ENCODE measurements at places on chromosomes 4 and X.

DNA sequence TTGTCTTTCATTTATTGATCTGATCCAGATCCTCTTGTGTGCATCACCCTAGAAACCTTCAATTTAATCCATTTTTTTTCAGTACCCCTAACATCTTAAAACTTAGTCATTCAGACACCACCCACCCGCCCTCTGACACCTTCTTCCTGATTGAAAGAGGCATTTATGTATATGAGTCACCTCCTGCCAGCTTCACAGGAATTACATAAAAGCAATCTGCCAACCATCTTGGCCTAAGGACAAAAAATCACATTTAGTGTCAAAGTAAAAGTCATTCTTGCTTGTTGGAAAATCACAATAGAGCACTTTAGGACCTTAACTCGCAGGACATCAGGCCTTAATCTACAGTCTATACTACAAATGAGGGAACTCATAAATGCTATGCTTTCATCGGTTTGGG is 52.1 kb downstream of the NDST3 start:
- peak; percentile 28 for DNase-seq

DNA sequence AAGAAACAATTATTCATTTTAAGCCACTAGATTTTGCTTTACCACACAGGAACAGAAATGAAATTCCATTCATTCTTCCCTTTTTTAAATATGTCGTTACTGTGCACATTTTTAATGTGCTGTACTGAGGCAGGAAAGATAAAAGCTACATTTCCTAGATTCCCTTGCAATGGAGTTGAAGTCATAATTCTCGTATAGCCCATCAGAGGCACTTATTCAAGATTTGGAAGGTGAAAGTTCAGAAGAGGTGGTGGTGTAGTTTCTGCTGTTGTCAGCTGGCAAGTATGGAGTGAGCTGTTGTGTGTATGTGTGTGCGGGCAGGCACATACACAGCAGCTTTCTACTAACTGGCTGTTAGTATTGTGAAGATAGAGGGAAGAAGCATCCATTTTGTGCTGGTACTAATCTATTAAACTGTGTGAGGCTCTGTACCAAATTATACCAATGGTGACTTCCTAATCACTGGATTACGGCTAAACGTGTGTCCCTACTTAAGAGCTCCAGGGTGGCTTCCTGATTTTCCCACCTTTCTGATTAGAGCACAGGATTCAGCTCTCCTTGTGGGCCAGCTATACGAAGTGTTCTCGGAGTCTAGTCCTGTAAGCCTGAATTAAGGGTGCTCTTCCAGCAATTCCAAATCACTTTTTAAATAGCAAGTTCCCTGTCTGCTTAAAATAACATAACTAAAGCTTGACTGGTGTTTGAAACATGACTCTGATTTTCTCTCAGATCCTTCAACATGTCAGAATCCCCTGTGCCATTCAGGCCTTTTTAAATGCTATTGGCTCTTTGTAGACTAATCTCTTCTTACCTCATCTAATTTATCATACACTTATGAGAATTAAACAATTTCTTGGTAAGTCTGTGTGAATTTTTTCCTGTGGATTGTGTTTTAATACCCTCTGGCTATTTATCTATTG is 43.8 kb downstream of the PDS5A start:
- DNase-seq, result no peak

- no peak for DNase-seq
Measured at GRCh38 chrX:107766470-107767150, 9.0 kb downstream of the TSC22D3 start.

- DNase-seq, result peak; percentile 78
Measured at GRCh38 chrX:65985922-65986588, 53.8 kb downstream of the VSIG4 start.

DNA sequence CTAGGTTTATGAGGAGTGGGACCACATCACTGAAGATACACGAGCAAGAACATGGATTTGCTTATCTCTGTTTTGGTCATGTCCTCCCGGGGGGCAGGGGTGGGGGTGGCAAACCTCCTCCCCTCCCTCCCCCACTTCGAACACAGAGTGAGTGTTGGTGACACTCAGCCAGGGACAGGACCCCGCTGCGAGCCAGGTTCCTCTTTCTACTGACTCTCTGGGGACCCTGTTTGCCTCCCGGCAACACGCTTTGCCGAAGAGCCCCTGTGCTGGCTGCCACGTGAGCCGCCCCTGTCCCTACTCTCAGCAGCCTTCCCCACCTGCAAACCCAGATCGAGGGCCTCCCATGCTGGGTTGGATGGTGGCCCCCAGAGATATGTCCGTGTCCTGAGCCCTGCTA is 34.7 kb downstream of the P2RY8 start:
- no peak for DNase-seq

DNA sequence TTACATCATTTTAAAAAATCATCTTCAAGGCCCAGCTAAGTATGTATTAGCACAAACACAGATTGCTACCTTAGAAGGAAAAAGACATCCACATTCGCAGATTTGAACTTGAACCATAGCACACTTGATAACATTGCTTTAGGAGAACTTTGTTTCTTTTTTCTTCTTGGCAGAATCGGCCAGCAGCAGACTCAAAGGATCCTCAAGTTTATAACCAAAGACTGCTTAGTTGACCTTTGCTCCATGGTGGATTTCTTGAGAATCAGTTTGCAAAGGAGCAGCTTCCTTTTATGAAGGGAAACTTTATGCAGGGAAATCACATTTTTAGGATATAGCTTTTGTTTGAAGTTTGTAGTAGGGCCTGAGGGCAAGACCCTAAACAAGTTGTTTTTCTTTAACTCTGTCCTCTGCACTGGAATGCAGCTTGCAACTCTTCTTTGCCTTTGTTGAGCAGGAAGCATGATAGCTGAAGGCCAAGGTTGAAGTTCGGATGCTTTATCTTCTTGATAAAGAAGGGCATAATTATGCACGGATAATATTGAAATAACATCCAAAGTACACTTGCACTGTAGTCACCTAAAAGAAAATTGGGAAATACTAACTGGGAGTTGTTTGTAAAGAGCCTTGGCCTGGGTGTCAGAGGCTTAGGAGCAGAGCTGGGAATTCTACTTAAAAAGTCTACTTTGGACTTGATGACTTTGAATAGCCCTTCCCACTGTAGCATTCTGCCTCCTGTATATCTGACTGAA is 78.4 kb downstream of the CDS1 start:
- DNase-seq, result no peak

GRCh38 chr4:53935780-53936179 is 128.6 kb downstream of the CHIC2 start:
- no peak for DNase-seq

GRCh38 chr4:124163401-124163800 is 549.1 kb downstream of the ANKRD50 start:
- DNase-seq, result no peak

- no peak for DNase-seq
Measured at GRCh38 chrX:21153033-21153432, 221.2 kb upstream of the CNKSR2 start.

GRCh38 chrX:17052210-17052609 is 105.8 kb downstream of the REPS2 start:
- no peak for DNase-seq

GRCh38 chr4:146087856-146088255 is 87.7 kb upstream of the LSM6 start:
- no peak for DNase-seq

DNA sequence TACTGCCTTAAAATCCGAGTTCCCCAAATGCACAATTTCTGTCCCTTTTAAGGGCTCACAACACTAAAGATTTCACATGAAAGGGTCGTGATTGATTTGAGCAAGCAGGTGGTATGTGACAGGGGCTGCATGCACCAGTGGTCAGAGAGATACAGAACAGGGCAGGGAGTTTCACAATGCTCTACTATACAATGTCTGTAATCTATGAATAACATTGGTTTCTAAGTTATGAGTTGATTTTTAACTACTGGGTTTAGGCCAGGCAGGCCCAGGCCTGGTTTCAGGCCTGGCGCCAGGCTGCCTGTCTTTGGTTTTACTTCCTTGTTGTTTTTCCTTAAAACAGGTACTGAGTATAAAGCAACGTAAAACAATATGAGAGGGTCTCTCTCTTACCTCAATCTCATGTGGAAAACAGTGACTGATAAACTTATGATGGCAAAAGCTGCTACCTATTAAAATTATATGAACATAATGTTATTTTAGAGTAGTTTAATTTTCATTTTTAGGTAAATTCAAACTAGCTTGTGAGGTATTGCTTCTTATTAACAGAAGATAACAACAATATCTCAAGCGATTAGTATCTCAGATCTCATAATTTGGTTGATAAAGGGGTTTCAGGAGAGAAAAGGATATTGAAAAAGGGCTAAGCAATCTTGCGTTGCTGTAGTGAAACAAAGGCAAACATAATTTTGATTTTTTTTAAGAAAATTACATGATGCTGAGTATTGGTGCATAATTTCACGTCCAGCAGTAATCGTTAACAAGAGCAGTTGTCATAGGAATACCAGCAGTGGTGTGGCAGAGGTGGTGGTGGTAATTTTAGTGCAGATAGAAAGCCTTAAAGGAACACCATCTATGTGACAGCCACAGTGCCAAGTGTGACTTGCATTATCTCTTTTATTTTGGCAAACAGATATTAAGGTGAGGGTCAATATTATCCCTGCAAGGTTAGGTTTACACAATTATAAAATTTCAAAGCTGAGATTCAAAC is 944.4 kb upstream of the GRID2 start:
- no peak for DNase-seq

DNA sequence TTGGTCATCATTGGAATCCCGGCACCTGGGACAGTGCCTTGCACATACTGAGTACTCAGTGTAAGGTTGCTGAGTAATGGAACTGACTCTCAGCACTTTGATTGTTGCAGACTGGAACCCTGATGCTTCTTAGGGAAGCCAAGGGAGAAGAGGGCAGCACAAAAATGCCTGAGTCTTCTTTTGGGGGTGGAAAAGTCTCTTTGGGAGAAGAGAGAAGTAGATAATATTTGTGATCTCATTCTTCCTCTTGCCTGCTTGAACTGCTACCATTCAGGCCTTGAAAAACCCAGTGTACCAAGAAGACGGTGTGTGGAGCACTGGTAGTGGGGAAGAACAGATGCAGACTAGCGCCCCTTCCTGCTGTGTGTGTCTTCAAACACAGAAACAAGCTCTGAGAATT is 12.3 kb downstream of the SFRP2 start:
- DNase-seq, result no peak

GRCh38 chr4:184273166-184274147 is 55.8 kb upstream of the ENPP6 start:
- peak; percentile 93 for DNase-seq

DNA sequence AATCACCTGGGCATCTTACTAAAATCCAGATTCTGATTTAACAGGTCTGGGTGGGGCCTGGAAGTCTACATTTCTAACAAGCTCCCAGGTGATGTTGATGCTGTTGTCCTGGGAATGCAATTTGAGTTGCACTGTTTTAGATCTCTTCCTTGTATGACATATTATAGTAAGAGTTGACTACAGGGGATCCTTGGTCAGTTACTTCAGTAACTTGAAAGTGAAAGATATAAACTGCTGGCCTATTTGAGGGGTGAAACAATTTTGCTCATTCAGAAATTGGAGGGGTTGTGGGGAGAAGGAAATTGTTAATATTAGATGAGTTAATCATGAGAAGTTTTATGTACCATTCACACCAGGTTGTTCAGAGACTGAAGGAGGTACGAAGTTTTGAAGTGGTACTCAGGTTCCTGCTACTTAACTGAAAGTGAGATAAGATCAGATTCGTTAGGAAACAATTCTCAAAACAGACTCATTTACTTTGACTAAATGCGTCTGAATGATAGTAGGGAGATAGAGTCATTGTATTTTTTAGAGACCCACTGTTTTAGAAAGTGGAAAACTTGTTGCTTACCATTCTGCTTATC is 12.5 kb downstream of the SH2D1A start:
- peak; percentile 52 for DNase-seq

GRCh38 chr4:41594432-41594831 is 56.5 kb downstream of the LIMCH1 start:
- no peak for DNase-seq

GRCh38 chr4:6710996-6711395 is 1.3 kb upstream of the MRFAP1L1 start:
- DNase-seq, result no peak

DNA sequence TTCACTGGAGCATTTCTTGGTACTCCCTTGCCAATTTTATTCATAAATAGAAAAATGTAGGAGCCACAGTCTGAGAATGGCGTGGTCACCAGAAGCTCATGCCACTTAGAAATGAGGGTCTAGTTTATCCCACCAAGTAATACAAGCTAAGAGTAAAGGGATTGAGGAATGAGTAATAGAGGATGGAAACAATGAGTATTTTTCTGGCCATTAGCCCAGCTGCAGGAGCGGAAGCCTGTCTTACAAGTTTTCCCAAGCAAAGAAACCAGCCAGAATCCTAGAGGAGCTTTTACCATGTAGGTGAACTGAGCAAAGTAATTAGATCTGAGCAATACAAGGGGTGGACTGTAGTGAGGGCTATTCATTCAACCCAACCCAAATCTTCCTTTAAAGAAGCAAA is 160.7 kb upstream of the NPY2R start:
- DNase-seq, result no peak

DNA sequence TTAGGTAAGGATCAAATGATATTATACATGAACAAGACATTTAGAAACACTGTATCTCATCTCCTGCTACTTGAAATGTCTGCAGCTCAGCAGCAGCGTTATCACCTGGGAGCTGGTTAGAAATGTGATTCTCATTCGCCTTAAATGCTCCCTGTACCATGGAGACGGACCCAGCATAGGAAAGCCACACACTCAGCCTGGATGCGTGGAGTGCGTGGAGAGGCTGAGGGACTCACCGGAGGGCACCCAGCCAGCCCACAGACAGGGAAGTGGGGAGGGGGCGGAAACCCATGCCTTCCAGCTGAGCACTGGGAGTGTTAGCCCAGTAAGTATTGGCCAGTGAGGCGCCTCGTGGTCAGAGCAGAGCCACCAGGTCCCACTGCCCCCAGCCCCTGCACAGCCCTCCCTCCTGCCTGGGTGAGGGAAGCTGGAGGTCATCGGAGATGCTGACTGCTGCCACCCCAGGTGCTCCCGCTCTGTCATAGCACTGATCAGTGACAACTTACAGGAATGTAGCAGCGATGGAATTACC is 15.2 kb downstream of the SUPT20HL1 start:
- DNase-seq, result no peak

DNA sequence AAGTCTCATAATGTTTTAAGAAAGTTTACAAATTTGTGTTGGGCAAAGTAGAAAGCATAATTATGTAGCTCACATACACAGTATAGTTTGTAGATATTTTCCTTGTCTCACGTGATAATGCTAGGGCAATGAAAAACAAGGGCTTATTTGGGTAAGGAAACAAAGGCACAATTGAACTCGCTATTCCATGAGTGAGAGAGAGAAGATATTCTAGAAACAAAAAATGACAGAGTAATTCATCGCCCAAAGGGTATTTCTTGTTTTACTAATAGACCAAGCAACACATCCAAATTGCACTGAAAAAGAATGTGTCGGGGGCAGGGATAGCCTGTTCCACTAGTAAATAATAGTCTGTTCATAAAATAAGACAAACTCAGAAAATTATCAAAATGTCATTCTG is 3.6 kb upstream of the ASB11 start:
- no peak for DNase-seq

GRCh38 chr4:151674804-151675391 is 85.9 kb downstream of the GATB start:
- DNase-seq, result no peak

GRCh38 chr4:18512718-18513117 is 491.2 kb upstream of the LCORL start:
- DNase-seq, result no peak

GRCh38 chr4:37968747-37969146 is 8.5 kb downstream of the PTTG2 start:
- no peak for DNase-seq
